ENCODE measurements at places on chromosomes 11 and 22.

- no peak for DNase-seq
Observed at GRCh38 chr22:32328306-32329201, 29.1 kb upstream of the RFPL3 start.

- no peak for DNase-seq
Observed at GRCh38 chr22:33232071-33232470, 173.9 kb upstream of the SYN3 start.

- DNase-seq, result no peak
Observed at GRCh38 chr11:68031144-68031464, 623 bp downstream of the NDUFS8 start.

DNA sequence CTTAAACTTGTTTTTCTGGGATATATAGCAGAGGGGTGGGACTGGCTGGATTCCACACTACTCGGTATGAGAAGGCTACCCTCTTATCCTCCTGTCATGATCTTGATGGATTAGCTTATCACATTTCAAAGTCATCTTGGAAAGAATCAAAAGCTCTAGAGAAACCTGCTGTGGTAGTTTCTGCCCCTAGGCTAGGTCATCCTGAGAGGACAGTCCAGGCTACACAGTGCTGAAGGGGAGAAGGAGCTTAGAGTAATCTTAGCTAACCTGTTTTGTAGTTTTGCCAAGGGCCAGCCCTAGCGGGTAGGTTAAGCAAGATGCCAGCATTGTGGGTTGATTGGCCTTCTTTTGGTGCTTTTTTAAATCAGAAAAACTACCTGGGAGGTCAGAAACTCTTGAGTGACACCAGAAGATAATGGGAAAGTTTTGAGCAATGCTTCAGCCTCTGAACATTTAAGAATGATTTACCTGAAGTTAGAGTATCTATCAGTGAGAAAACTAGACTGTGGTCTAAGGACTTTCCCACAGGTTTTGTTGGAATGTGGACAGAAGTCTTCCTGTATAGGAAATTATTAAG is 21.3 kb downstream of the PIWIL4 start:
- no peak for DNase-seq

DNA sequence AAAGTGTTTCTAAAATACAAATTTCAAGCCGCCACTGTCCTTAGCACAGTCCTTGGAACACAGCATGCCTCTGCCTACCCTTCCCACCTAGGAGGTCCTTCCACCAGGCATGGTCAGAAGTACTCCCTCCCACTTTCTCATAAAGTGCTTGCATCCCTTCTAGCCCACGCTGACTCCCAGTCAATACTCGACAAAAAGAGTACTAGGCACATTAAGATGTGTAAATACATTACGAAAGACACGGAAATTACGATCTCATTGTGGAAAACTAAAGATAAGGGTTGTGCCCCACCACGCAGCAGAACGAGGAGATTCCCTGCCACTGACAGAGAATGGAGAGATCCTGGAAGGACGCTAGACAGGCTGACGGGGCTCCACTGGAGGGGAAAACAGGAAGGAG is 13.5 kb downstream of the CHKA start:
- DNase-seq, result no peak

GRCh38 chr22:47778160-47778658 is 1015.8 kb downstream of the TBC1D22A start:
- DNase-seq, result no peak

DNA sequence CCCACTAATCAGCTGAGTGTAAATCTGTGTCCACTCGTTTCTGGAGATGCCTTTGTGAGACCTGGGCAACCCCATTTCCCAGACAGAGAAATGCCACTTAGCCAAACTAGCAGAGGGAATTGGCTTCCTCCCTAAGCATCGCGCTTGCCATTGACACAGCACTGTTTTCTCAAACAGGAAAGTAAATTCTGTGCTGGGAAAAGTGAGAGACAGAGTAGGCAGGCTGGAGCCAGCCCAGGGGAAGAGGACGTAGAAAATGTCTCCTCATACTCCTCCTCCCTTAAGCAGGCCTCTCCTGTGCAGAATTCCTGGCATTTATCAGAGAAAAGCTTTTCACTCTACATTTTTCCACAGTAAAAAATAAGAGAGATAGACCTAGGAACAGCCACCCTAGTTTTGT is 99.1 kb upstream of the AMOTL1 start:
- DNase-seq, result no peak

DNA sequence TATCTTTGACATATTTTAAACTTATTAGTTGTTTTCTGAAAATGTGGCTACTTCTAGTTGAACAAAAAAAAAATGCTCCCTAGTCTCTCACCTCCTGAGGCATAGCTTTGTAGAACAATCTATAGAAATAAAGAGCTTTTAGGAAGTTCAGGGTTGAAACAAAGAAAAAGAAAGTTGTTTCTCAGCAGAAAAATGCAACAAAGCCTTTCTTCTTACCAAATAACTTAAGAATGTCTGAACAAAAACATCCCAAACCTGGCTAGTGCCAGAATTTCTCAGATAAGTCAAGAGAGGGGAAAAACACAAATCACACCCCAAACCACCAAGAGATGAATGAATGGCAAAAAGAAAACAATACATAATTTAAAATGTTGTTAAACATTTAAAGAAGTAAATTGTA is 114.1 kb downstream of the MAML2 start:
- no peak for DNase-seq

DNA sequence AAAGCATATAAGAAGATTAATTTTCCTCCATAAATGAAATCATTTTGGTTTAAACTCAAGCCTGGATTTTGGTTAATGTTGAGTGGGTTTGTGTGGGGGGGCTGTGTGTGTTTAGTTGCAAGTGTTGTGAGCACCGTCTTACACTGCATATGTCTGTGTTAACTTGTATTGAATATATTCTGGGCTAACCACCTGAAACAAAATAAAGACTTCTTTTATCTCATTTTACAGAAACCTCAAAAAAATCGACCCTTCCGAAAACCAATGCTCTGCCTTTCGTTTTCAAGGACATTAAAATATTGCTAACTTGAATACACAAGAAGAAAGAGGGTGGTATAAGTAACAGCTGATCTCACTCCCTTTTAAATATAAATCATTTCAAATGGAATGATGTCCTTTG is 192.2 kb upstream of the BLID start:
- no peak for DNase-seq

GRCh38 chr11:33013755-33014154 is 1.9 kb upstream of the DEPDC7 start:
- no peak for DNase-seq

GRCh38 chr11:129106788-129107187 is 85.3 kb downstream of the ARHGAP32 start:
- DNase-seq, result no peak

DNA sequence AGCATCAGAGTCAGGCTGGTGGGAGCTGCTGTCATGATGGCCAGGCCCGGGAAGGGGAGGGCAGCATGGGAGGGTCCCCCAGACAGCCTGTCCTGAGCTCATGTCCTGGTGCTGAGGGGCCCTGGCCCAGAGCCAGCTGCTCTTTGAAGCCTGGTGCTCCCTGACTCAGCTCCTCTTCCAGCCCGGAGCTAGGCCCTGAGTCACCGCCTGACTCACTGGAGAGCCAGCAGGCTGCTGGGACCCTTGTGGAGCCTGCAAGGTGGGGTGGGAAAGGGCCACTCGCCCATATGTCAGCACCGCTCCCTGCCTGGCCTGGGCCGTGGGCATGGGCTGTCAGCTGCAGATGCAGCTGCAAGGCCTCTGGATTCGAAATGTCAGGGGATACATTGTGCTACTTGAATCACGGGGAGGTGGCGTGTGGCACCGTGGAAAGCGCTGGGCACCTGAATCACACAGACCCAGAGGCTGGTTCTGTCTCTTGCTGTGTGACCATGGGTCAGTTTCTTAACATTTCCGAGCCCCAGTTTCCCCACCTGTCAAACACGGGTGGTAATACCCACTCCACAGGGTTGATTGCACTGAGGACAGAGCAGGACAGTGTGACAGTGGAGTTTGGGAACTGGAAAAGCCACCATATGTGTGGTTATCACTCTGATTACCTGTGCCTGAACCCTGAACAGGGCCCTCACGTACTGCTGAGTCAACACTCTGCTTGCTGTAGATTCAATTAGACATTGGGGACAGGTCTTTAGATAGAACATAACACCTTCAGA is 4.4 kb downstream of the CACNA1I start:
- DNase-seq, result no peak

DNA sequence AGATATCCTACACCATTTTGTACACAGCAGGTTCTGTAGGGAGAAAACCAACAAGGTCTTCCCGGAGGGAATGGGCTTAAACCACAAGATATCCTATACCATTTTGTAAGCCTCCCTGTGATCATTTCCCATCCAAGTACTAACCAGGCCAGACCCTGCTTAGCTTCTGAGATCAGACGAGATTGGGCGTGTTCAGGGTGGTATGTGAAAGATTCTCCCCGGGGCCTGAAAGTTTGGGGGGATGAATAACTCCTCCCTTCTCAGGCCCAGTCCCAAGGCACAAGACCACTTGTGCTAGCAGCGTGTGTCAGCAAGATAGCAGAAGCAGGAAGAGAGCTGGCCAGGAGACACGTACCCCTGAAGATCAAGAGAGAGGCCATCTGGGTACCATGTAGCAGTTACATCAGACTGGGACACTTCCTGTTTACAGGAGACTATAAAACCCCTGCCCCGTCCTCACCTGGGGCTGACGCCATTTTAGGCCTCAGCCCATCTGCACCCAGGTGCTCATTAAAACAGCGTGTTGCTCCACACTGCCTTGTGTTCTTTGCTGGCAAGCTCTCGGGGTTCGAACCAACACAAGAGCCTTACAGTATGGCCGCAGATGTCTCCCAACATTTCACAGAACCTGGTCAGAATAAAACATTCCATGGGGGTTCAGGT is 17.3 kb downstream of the MIF start:
- no peak for DNase-seq

GRCh38 chr11:114042234-114042633 is 17.3 kb upstream of the ZBTB16 start:
- DNase-seq, result no peak

GRCh38 chr11:83153764-83154163 is 3.2 kb upstream of the PCF11 start:
- DNase-seq, result no peak

- no peak for DNase-seq
Observed at GRCh38 chr11:75757651-75758050, 10.9 kb upstream of the DGAT2 start.

- DNase-seq, result no peak
Observed at GRCh38 chr11:77126156-77126775, 1.8 kb upstream of the MYO7A start.

DNA sequence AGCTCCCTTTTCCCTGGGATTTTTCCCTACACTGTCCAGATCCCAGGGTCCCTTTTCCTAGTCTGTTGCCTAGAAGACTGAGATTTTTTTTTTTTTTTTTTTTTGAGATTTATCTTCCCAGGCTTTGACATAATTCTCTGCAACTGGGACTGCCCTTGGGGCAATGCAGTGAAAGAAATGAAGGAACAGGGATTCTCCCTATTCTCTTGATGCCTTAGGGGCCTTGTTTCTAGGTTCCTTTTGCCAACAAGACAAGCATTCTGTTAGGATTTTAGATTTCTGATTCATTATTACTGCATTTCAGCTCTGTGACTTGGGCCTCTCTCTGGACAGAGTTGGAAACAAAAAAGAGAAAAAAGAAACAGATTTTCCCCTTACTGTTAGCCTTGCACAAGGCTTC is 47.3 kb downstream of the QSER1 start:
- DNase-seq, result no peak

- DNase-seq, result no peak
Observed at GRCh38 chr11:117627259-117627658, 169.8 kb downstream of the DSCAML1 start.

- DNase-seq, result no peak
Observed at GRCh38 chr22:49012712-49013395, 814.8 kb downstream of the BRD1 start.

DNA sequence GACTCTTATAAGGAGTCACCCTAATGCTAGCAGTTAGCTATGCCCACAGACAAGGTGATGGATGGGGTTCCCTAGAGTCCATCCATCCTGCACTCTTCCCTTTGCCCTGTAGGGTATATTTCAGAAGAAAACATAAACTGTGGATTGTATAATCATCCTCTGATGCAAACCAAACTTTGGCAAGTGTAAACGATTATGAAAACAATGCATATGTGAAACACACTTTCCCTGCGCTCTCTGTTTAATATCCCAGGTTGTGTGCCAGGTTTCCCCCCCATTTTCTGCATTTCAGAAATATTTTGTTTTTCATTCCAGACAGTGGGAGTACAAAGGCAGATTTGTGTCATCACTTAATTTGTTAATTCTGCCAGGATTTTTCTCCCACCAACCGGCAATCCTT is 110.0 kb downstream of the LDLRAD3 start:
- no peak for DNase-seq

- DNase-seq, result no peak
Observed at GRCh38 chr11:61598374-61598773, 17.5 kb upstream of the SYT7 start.

DNA sequence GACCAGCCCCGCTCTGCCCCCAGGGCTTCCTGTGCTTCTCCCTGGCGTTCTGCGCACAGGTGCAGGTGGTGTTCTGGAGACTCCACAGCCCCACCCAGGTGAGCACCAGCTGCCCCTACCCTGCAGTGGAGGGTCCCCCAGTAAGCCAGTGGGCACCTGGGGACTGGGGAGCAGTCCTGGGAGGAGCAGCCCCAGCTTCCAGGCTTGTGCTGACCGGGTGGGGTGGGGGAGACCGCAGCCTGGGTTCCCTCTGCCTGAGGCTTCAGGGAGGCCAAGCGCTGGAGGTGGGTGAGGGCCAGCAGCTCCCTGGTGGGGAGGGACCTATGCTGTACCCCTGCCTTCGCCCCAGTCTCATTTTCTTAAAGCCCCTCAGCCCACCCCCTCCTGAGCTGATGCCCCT is 6.9 kb downstream of the TSPAN32 start:
- DNase-seq, result no peak

GRCh38 chr11:37666960-37667359 is 1068.9 kb upstream of the RAG2 start:
- no peak for DNase-seq

DNA sequence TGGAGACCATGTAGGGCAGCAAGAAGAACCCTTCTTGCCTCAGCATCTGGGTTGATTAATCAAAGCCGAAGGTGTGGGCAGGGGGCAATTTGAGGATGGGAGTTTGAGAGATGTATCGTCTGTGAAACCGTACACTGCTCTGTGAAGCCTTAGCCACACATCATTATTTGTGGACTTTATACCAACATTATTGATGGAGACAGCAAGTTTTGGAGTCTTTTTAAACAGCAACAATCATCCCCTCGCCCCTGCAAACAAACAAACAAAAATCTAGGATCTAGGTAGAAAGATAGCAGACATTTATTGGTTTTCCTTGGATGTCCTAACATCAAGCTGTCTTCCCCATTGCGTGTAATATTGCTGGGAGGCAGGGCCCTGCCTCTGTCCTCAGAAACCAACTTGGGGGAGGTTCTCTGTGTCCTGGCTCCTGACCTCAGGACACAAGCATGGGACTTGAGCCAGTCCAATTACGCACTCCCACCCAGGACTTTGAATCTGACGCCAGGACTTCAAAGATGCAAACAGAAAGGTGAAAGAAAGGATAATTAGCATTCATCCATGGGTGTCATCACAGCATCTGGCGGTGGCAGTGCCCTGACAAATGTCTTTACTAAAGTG is 61.6 kb upstream of the PLET1 start:
- DNase-seq, result no peak

GRCh38 chr11:128157423-128158298 is 429.7 kb downstream of the ETS1 start:
- peak; percentile 5 for DNase-seq

GRCh38 chr22:36144886-36145541 is 15.5 kb downstream of the APOL3 start:
- no peak for DNase-seq

GRCh38 chr11:86069408-86070101 is 671 bp upstream of the PICALM start:
- DNase-seq, result no peak

GRCh38 chr22:22884888-22885840 is 2.5 kb upstream of the IGLL5 start:
- DNase-seq, result no peak
